ENCODE measurements at places on chromosomes 3 and 15.

DNA sequence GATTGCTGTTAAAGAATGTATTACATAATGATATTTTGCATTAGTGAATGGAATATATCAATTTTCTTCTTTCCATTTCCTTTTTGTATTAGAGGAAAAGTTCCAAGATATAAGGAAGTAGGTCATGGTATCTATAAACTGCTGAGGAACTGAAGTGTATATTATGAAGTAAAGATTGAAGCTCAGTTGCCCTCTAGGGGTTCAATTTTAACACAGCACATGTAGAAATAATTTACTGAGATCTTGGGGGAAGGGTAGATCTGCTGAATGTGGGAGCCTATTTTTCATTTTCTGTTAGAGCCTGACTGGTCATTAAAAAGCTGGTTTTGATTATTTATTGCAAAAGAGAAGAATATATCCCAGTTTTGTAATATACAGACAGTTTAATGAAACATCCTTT lies 45.2 kb downstream of the CMC1 start:
- no peak for DNase-seq

DNA sequence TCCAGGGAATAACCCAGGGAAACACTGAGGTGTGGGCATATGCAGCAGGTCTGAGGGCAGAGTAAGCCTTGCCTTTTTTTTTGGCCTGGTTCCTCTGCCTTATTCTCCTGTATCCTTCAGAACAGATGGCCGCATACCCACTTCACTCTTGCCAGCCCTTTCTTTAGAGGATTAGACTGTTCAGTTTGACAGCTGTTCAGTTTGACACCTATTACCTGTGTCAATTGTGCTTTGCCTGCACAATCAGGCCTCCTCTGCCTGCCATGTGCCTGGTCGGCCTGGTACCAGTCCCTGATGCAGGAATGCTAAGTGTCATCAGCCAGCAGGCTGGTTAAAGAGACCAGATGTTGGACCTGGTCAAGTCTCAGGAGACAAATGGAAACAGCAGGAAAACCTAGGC lies 22.3 kb downstream of the TM6SF1 start:
- no peak for DNase-seq

GRCh38 chr3:74470313-74470712 lies 144.1 kb downstream of the CNTN3 start:
- no peak for DNase-seq

- no peak for DNase-seq
Observed at GRCh38 chr15:48479751-48480150, 148.5 kb downstream of the DUT start.

DNA sequence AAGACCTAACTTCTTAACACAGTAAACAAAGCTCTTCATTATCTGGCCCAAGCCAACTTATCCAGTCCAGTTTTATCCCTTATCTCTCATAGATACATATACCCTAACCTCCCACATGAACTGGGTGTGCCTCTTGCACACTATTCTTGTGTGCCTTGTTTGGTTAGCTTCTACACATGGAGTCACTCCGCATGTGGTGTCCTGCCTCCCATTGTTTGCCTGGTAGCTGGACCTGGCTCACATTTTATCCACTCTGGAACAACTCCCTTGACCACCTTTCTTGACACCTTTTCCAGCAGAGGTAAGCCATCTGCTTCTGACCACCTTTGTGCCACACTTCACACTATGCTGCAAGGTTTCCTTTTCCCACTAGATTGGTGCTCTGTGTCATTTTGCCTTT lies 15.2 kb downstream of the TIPARP start:
- no peak for DNase-seq

DNA sequence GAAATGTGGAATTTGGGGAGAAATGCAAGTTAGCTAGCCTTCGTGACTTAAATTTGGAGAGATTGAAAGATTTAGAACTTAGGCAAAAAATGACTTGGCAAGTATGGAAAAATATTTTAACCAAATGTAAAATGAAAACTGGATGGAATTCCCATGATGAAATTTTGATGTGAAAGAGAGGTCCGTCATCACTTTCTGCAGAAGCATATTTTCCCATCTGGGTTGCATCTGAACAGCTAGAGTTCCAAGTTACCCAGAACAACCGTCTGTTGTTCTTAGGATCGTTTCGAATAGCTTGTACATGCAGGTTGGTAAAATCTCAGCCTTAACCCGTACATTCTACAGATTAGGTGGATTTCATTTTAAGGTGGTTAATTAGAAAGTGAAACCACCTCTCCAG lies 136.3 kb downstream of the GHSR start:
- no peak for DNase-seq

GRCh38 chr15:91484141-91484540 lies 369.4 kb upstream of the SLCO3A1 start:
- no peak for DNase-seq

GRCh38 chr3:106206146-106206545 lies 337.3 kb upstream of the CBLB start:
- DNase-seq, result peak; percentile 2

DNA sequence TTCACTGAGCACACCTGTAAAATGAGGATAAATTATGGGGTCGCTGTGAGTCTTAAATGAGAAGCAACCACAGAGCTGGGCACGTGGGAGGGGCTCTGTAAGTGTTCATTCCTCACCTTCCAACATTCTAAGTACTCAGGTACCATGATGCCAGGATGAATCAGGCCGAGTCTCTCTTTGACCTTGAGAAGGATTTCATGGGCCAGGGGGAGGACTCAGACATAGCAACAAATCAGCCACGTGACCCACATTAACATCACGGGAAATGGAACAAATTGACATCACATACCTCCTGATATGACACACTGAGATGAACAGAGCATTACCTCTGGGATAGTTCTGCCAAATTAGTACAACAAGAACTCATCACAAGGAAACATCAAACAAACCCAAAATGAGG lies 35.2 kb upstream of the USP3 start:
- no peak for DNase-seq

- no peak for DNase-seq
Observed at GRCh38 chr3:16026753-16027152, 147.7 kb upstream of the GALNT15 start.

GRCh38 chr3:138438896-138439295 lies 4.5 kb downstream of the ESYT3 start:
- no peak for DNase-seq

- no peak for DNase-seq
Observed at GRCh38 chr15:53384417-53384816, 375.0 kb downstream of the WDR72 start.

GRCh38 chr3:15153103-15153502 lies 52.9 kb upstream of the CAPN7 start:
- DNase-seq, result no peak

DNA sequence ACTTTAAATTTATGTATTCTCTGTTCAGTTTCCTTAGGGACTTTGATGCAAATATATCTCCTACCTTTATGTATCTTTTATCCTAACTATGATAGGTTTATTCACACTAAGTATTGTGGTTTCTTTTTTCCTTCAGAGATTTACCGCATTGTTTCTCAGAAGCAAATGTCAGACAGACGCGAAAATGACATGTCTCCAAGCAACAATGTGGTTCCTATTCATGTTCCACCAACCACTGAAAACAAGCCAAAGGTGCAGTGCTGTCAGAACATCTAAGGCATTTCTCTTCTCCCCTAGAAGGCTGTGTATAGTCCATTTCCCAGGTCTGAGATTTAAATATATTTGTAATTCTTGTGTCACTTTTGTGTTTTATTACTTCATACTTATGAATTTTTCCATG lies 18.3 kb downstream of the RAB11A start:
- DNase-seq, result peak; percentile 20

- DNase-seq, result no peak
Observed at GRCh38 chr3:174931473-174932353, 72.6 kb downstream of the NAALADL2 start.

DNA sequence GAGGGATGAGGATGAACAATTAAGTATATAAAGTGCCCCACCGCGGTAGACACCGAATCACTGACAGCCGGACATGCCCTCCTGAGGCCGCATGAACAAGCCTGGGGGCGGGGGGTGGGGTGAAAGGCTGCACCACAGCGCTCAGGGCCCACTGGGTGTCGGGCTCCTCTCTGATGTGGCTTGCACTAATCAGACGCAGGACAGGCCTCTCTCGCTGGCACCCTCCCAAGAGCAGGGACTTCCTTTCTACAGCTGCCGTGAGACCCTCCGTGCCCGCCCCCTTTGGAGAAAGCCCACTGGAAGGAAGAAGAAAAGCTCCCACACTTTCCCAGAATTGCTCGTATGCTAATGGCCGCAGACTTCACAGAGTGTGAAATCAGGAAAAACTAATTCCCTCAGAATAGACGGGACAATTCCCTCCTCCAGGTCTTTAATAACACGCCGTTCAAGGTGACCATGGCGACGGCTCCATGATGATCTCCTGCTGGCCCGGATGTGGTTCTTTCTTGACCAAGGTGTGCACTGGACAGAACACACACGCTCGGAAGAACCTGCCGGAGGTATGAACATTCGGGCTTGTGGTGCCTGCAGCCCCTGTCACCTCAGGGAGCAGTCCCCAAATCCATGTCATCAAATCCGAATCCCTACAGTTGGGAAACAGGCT lies 32.0 kb downstream of the IQSEC1 start:
- no peak for DNase-seq
